KG1 (cell line): ENCODE measurements at places on chromosomes 1 and 21.

- DNase-seq, result no peak
Observed at GRCh38 chr1:35838693-35839245, 31.0 kb downstream of the AGO4 start.

DNA sequence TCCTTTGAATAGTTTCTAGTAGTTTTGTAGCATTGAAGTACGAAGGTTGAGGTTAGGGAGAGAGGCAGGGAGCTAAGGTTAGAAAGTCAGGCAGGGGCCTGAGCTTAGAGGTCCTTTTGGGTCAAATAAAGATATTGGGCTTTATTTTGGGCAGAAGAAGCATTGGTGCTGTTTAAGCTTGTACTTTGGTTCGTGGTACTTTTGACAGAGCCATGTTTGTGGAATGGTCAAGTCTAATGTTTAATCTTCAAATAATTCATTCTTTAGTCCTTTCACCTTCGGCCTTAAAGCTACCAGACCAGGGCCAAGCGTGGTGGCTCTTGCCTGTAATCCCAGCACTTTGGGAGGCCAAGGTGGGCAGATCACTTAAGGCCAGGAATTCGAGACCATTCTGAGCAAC, 12.5 kb downstream of the FGGY start:
- DNase-seq, result no peak

DNA sequence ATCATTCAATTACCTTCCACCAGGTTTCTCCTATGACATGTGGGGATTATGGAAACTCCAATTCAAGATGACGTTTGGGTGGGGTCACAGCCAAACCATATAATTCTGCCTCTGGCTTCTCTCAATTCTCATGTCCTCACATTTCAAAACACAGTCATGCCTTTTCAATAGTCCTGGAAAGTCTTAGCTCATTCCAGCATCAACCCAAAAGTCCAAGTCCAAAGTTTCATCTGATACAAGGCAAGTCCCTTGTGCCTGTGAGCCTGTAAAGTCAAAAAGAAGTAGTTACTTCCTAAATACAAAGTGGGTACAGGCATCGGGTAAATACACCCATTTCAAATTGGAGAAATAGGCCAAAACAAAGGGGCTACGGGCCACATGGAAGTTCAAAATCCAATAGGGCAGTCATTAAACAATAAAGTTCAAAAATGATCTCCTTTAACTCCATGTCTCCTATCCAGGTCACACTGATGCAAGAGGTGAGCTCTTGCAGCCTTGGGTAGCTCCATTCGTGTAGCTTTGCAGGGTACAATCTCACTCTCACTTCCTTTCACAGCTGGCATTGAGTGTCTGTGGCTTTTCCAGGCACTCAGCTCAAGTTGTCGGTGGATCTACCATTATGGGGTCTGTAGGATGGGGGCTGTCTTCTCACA, 112.9 kb downstream of the FCRL5 start:
- no peak for DNase-seq

- no peak for DNase-seq
Observed at GRCh38 chr1:86705665-86705985, 1.2 kb downstream of the SH3GLB1 start.

DNA sequence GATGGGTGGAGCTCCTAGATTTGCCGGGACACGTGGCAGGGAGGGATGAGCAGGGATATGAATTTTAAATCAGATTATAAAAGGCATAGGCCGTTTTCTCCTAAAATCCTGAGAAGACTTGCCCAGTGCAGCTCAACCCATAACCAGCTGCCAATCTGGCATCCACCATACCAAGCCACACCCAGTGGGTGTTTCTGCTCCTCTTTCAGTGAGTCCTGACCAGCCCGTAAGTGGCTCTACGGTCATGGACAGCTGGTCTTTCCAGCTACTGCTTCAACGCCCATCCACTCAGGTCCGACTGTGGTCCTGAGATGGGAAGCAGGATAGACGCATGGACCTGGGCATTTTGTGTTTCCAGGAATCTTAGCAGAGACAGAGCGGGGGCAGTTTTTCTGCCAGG, 107.2 kb downstream of the LAMC2 start:
- DNase-seq, result no peak

GRCh38 chr1:184597650-184598357, 156.9 kb downstream of the EDEM3 start:
- no peak for DNase-seq

GRCh38 chr1:26570287-26570686, 40.7 kb downstream of the RPS6KA1 start:
- DNase-seq, result no peak

- no peak for DNase-seq
Observed at GRCh38 chr1:61053226-61053711, 29.1 kb upstream of the NFIA start.

DNA sequence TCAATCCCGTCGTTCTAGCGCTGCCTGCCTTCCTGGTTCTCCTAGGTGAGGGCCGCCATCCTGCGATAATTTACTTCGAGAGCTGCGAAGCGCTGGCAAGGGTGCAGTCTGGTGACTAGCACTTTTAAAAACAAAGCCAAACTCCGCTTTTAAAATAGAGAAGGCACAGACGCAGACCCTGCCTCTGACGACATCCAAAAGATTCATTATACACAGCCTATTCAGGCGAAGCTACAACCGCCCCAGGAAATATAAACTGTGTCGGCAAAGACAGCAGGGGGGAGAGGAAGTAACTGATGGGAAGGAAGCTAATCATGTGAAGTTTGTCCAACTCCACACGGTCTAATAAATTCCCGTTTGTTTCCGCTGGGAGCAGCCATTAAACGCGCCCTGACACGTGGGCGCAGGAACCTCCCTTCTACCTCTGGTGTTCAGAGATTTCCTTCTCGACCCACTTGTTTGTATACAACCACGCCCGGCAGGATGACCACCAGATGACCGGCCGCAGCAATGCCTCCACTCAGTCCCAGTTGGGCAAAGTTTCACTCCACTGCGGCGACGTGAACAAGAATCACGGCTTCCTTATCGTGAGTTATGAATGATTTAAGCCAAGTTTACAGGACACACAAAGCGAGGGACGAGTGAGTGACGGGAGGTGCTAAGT, 1.3 kb downstream of the GNG12 start:
- no peak for DNase-seq

- DNase-seq, result no peak
Observed at GRCh38 chr21:31267644-31268043, 76.4 kb downstream of the TIAM1 start.

- DNase-seq, result no peak
Observed at GRCh38 chr21:23725576-23725975, 1881.7 kb downstream of the MRPL39 start.
